ENCODE measurements at places on chromosomes 4 and X. TPM values are rescaled to one million over a fixed set of nuclear protein-coding genes. Genes with fewer than 3 reads are reported as not detected.

Gene MTNR1A
- polyA plus RNA-seq = not detected

GRCh38 chrX:68693481-68694434 lies 46.3 kb downstream of the STARD8 start:
- DNase-seq = no peak

GRCh38 chr4:17578482-17578891 lies 1.5 kb downstream of the LAP3 start:
- no peak for DNase-seq

DNA sequence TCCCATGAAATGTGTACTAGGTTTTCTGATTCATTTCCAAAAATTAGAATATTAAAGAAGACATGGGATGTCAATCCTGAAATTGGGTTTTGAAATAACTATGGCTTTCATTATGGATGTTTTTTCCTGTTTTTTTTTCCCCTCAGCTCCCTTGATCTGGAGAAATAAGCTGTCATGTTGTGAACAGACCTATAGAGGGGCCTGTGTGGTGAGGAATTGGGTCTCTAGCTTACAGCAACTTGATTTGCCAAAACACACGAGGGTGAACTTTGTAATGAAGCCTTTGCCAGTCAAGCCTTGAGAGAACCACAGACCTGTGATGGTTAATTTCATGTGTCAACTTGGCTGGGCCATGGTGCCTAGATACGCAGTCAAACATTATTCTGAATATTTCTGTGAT lies 2413.6 kb downstream of the PCDH7 start:
- DNase-seq = no peak

DNA sequence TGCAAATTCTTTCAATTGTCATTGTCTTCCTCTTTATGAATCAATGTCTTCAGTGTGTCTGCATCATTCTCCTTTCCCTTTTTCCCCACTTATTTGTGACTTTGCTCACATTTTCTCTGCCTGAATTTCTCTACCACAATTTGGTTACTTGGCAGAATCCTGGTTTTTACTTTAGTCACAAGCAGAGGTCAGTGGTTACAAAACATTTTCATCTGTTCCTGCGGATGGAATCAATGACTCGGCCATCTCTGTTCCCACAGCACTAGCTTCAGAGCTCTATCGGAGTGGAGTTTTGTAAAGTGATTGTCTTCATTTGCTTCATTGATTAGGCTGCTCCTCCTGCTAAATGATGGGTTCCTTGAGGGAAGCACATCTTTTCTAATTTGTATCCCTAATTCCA lies 501.3 kb upstream of the AADAT start:
- DNase-seq = no peak

Gene CNKSR2
- polyA plus RNA-seq = 2.1 TPM

Gene PLS3
- 65.3 TPM for polyA plus RNA-seq

Gene CACNA1F
- 1.8 TPM for polyA plus RNA-seq

Gene UCP1
- 0.05 TPM for polyA plus RNA-seq

- no peak for DNase-seq
Observed at GRCh38 chr4:2942532-2943363, 20.5 kb downstream of the NOP14 start.

Gene ESX1
- polyA plus RNA-seq = 0.05 TPM

Gene MAGEB6
- not detected for polyA plus RNA-seq

DNA sequence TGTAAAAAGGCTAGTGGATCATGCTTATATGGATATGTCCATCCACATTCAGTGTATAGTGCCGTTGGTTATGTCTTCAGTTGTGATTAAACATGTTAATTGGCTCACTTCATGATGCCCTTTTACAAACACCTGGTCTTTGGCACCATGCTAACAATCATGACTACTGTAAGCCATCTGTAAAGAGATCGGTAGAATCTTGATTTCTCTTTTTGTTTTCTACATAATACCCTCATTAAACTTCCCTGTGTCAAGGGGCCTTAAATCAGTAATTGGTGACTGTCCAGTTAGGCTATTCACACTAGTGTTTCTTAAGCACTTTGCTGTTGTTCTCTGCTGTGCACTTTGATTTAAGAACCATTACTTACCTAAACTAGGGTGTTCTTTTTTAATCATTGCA lies 475.2 kb downstream of the RPA4 start:
- no peak for DNase-seq

Gene SMR3B
- polyA plus RNA-seq = 1.1 TPM

GRCh38 chrX:111191598-111191997 lies 78.7 kb downstream of the CAPN6 start:
- DNase-seq = no peak

Gene BEX5
- 1.4 TPM for polyA plus RNA-seq

DNA sequence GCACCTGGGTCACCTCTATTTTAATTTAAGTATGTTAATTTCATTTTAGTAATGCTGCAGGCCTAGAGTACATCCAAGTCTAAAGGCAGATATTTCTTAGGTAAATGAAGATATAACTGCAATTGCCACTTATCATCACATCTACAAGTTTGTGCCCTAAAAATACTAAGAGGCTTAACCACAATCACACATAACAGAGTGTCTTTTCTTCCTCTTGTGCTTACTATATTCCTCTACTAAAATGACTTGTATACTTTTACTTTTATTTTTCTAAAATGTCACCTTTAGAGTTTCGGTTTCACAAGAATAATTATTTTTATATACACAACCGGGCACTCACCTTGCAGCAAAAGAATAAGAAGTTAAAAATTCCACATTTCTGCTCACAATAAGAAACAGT lies 77.9 kb downstream of the EFHC2 start:
- DNase-seq = no peak

- no peak for DNase-seq
Observed at GRCh38 chrX:41337140-41337539, 3.2 kb downstream of the DDX3X start.

Gene TMSB15C
- polyA plus RNA-seq = 2.3 TPM

- DNase-seq = no peak
Observed at GRCh38 chr4:118969359-118969758, 80.7 kb downstream of the SYNPO2 start.

DNA sequence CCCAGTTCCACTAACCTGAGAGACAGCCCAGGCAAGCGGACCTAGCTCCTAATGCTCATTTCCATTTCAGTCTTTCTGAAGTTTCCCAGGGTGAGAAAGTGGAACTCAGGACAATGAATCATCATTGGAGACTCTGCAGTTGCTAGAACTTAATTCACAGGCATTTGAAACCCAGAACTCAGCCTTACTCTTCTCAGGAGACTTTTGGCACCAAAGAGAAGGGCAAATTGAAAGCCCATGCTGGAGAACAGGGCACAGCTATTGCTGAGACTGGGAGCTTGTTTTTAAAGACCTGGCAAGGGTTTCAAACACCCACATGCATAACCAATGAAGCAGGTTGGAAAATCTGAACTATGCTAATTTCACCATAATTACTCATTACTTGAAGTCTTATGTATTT lies 36.0 kb downstream of the BST1 start:
- no peak for DNase-seq
